NCI-H1105 treated with DMSO at 0.1 percent for 48 hours (cell line): ENCODE measurements at places on chromosomes 7 and 10.

- no peak for DNase-seq
These were observed 326.2 kb downstream of the FRMD4A start for GRCh38 chr10:14004536-14004935.

DNA sequence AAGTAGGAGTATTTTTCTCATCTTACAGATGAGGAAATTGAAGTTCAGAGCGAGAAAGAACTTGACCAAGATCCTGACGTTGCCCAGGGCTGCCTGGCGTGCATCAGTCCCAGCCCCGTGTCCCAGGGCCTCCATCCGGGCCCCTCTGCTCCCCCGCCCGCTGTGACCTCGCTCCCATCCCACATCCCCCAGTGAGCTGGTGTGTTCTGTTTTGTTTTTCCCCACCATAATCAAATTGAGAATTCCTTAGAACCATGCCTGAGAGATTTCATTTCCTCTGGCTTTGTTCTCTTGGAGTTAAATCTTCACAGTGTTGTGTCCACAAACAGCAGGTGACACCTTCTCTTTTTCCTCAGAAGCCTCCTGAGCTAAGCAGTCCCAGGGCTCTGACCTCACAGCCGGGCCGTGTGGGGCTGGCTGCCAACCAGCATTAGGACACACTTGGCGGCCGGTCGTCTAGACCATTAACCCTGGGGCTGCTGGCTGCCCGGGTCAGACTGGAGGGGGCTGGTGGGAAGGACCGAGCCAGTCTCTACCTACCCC lies 44.3 kb downstream of the PFKP start:
- no peak for DNase-seq

DNA sequence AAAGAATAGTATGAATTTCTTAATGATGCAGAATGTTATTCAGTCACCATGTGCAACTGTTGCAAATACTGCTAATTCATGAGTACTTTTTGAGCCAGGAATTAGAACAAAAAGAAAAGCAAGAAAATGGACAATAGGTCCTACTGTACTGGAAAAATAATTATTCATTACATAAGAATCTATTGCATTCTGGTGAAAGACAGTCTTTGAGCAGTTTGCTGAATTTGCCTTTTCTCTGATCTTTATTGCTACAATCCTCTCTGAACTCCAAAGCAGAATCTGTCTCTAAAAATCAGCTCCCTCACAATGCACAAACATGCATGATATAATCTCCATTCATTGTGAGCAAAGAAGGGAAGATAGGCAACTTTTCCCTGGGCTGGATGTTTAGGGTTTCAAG lies 12.8 kb downstream of the IFIT2 start:
- no peak for DNase-seq

- no peak for DNase-seq
These were observed 86.3 kb downstream of the FGFR2 start for GRCh38 chr10:121511943-121512342.

- DNase-seq: no peak
These were observed 17.2 kb upstream of the MYL7 start for GRCh38 chr7:44158096-44158872.

GRCh38 chr7:141074162-141074991 lies 513 bp downstream of the TMEM178B start:
- DNase-seq: peak; percentile 55

GRCh38 chr10:50882540-50882983 lies 2.9 kb downstream of the A1CF start:
- DNase-seq: no peak

DNA sequence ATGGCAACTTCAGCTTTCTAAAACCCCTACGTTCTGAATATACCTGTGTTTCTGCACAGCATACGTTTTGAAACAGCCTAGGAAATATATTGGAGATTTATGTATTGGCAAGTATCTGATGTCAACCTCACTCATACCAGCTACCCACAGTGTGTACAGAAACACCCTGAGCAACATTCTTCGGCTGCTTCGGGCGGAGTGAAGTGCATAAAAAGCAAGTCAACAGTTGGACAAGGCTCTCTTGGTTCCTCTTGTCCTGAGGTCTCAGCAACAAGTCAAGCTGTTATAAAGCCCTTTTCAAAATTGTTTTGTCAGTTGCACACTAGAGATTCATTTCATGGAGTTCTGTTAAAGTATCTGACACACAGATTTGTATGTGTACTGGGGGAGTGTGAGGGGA lies 40.0 kb upstream of the PAPSS2 start:
- DNase-seq: no peak

- no peak for DNase-seq
These were observed 198.6 kb upstream of the FRMD4A start for GRCh38 chr10:14529351-14529750.

GRCh38 chr7:73831834-73832651 lies 1.2 kb downstream of the CLDN4 start:
- peak; percentile 90 for DNase-seq

DNA sequence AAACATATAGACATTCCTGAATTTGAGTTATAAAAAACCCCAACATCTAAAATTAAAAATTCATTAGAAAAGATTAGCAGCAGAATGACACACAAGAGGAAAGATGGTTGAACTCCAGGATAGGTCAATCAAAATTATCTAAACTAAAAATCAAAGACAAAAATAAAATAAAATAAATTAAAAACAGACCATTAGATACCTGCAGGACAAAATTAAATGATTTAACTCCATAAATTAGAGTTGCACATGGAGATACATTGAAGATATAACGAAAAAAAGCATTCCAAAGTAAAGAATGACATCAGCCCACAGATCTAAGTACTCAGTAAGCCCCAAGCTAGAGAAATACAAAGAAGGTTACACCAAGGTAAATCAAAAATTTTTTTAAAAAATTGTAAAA lies 226.1 kb upstream of the SORCS1 start:
- DNase-seq: no peak

DNA sequence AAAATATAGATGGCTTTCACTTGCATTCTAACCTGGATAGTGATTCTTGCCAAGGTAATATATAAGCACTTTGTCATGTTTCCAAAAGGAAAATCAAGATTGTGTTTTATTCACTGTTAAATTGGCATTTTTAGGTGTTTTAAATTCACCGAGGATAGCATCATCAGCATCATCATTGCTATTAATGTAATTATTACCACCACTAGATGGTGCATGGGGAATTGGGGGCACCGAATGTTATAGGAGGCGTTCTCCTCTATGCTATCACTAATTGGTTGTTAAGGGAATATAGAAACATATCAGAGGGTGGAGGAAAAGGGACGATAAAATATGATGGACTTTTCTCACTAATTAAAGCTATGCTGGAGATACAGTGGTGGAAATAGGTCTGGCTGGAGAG lies 95.5 kb downstream of the CELF2 start:
- DNase-seq: no peak

GRCh38 chr10:11603741-11604140 lies 7.7 kb downstream of the USP6NL start:
- no peak for DNase-seq

GRCh38 chr10:99431190-99431760 lies 851 bp upstream of the GOT1 start:
- peak; percentile 23 for DNase-seq

DNA sequence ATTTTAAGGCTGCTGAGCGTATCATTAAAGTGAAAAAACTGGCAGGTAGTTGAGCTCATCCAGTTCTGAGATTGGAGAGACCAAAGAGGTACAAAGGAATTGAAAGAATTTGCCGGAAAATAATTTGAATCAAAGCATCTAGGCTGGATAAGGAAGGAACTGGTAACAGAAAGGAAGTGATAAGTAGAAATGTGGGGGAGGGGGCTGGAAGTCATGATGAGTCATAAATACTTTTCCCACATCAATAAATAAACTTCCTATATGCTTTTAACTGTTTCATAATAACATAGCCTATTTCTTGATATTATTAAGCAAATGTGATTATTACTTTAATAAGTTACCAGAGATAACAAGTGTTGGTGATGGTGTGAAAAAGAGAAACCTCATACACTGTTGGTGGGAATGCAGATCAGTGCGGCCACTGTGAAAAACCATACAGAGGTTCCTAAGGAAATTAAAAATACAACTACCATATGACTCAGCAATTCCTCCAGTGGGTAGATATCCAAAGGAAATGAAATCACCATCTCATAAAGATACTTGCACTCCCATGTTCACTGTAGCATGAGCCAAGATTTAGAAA lies 27.0 kb downstream of the ZNF438 start:
- no peak for DNase-seq

DNA sequence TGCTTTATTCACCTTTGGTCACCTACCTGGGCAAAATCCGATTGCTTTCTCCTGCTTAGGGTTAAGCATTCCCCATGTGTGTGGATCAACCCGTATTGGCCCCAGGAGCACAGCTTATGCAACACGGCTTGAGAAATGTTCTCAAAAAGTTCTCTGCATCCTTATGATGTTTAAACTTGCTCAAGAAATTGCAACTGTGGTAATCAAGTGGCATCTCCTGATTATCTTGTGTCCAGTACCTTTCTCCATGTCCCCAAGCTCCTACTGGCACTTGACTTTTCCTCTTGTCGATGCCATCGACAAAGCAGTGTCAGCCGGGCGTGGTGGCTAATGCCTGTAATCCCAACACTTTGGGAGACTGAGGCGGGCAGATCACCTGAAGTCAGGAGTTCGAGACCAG lies 4.7 kb upstream of the PKD2L1 start:
- DNase-seq: no peak

GRCh38 chr7:90708841-90709317 lies 112.8 kb downstream of the CDK14 start:
- no peak for DNase-seq

DNA sequence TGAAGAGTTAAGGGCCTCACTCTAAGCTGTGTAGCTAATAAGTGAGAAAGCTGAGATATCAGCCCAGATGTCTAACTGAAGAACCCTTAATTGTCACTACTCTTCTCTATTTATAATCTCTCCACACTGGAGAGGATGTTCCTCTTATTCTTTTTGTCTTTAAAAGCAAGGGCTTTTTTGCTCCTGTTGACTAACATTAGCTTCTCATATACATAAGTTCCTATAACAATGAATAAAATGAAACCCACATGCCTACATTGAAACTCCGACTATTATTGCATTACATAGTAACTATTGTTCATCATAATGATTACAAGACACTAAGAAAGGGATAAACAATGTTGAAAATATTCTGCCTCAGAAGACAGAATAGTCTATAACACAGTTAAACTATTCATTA lies 67.1 kb downstream of the GNAT3 start:
- no peak for DNase-seq

GRCh38 chr7:158166386-158167340 lies 421.0 kb downstream of the PTPRN2 start:
- no peak for DNase-seq

DNA sequence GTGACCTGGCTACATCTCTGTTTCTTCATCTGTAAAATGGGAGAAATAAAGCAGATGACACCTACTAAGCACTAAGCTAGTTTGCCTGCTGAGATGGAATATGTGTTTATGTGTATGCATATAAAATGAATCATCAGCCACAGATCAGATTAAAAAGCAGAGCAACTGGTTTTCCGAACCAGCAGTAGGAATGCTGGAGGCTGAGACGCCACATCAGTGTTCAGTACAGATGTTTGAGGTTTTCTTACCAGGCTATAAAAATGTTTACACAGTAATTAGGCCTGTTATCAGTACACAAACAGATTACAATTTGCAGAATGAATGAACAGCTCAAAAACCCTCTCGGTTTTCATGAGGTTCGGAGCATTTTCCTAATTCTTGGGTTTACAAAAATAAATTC lies 85.8 kb downstream of the CALN1 start:
- DNase-seq: peak; percentile 26

GRCh38 chr10:83880252-83880791 lies 259.0 kb upstream of the GHITM start:
- no peak for DNase-seq

DNA sequence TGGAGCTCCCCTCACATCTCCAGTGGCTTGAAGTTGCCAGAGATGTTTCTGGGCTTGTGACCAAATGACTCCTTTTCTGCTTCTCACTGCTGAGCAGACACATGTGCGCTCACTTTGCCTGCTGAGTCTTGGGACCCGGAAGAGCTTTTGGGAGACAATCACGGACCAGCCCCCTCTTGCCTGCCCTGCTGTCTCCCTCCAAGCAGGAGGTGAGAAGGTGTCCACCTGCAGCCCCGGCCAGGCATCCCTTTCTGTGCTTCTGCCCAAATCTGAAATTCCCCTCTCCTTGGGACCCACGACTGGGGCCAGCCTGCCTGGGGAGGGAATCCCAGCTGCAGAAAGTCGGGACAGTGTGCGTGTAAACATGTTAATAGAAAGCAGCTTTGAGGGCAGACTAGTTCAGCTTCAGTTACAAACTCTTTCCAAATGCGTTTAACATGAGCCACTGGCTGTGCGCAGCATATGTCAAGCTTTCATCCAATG lies 31.7 kb downstream of the HTRA1 start:
- DNase-seq: no peak

DNA sequence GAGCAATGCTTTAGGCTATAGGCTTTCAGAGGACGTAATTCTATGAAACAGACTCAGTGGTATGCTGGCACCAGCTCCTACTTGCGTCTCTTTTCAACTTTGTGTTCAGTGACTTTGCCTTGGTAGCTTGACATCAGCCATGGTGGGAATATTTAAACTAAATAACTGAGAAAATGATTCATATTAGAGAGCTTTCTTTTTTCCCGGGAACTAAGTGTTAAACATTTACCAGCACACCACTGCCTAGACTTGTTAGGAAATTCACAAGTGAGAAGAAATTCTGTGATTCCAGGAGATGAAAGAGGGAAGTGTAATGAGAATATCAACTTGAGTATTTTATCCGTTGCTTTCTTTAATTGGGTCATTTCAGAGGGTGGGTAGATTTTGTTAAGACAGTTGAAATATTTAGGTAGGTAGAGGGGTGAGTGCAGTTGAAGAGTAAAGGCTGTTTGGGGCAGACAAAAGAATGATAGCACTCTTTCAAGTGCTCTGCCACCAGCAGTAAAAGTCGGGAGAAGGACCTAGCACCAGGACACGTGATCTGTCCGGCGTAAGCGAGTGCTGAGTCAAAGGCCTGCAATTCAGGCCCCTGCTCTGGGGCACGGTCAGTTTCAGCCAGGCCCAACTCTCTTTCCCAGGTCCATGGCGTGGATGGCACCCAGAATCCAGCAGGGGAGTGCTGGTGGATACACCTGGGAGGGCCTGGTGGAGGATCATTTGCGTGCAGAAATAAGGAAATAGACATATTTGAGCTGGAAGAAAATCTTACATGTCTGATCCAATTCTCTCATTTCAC lies 206.3 kb downstream of the SNX10 start:
- DNase-seq: no peak

DNA sequence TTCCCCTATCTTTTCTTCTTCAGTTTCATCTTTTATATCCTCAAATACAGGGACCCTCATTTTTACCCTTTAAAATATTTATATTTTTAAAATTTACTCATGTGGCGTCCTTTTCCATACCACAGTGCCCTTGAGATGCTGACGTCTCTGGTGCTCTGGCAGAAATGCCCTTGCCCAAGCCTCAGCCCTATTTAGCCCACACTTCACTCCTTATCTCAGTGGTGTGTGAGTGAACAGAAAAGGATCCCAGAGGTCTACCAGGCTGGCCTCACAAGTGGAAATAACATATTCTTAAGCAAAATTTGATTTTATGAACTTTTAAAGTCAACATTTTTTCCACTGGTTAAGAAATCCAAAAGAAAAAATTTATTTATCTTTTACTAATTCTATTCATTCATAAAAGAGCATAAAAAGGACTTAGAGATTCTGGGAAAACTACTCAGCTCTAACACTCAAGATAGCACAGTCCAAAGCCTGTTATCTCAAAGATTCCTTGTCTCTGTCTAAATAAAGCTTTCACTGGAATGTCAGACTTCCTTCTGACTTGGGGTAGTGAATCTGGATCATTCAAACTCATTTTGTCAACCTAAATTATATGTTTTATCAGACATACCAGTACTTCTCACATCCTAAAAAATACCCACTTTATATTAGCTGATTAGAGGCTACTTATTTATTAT lies at the start of gene NEBL:
TSS of gene NEBL (minus strand) at position 166 of the 680 bp plus-strand sequence. CDS start at position 60, 106 bp downstream.
- no peak for DNase-seq

GRCh38 chr7:45258533-45259226 lies 101.1 kb downstream of the RAMP3 start:
- DNase-seq: no peak
